ENCODE measurements at places on chromosomes 2 and 18.

GRCh38 chr2:68710756-68711155 is 23.9 kb upstream of the ARHGAP25 start:
- DNase-seq: no peak

DNA sequence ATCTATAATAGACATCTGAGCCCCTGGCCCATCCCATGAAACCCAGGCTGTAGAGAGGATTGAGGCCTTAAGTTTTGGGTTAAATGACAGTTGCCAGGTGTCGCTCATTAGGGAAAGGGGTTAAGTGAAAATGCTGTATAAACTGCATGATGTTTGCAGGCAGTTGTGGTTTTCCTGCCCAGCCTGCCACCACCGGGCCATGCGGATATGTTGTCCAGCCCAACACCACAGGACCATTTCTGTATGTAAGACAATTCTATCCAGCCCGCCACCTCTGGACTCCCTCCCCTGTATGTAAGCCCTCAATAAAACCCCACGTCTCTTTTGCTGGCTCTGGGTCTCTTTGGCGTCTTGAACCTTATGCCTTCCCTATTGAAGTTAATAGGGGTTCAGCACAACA is 110.7 kb downstream of the XRCC5 start:
- no peak for DNase-seq

- DNase-seq: no peak
These were observed 126.6 kb upstream of the SEC11C start for GRCh38 chr18:59012815-59013705.

GRCh38 chr18:50117863-50118262 is 77.1 kb downstream of the MYO5B start:
- DNase-seq: no peak

GRCh38 chr2:46893269-46893939 is 22.2 kb downstream of the MCFD2 start:
- no peak for DNase-seq

Measured in BJ (cell line).